ENCODE measurements at places on chromosomes 6 and 20. TPM values are rescaled to one million over a fixed set of nuclear protein-coding genes. Genes with fewer than 3 reads are reported as not detected.

GRCh38 chr6:64334636-64335035, 699.0 kb downstream of the PHF3 start:
- H3K4me1 ChIP-seq: no peaks in the 10 kb centered on the region
- no peaks in the 10 kb centered on the region for H3K27me3 ChIP-seq
- H3K4me3 ChIP-seq: no peak overlapping the region
- H3K36me3 ChIP-seq: no peaks in the 10 kb centered on the region
- no peak overlapping the region for H3K27ac ChIP-seq

DNA sequence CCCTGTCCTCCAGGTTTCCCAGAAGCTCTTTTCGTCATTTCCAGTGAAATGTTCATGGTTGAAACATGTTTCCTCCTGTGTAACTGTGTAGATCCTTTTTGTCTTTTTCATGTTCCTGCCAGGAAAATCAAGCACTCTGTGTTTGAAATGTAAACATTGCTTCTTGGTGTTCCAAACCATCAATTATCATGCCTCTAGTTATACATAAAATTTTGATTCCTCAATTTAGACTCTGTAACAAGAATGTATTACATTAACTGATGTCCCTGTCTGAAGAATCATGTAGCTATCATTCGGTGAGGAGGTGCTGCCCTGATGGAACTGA, 546.3 kb upstream of the CITED2 start:
- H3K27ac ChIP-seq: no peak overlapping the region
- peaks cover 9% of the 10 kb centered on the region for H3K4me1 ChIP-seq
- no peak for DNase-seq
- no peaks in the 10 kb centered on the region for H3K27me3 ChIP-seq

DNA sequence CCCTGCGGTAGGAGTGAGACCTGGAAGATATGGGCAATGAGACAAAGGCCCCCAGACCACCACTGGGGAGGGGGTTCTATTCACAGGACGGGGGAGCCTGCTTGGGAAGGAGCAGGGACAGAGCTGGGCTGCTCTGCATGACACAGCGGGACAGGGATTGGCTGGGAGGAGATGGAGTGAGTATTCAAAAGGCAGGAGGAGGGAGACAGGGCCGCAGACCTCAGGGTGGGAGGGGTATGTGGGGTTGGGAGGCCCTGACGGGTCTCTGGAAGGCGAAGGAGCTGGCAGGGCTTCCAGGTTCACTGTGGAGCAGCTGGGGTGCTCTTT, 60.8 kb upstream of the RPS6KA2 start:
- H3K4me1 ChIP-seq: peaks cover 6% of the 10 kb centered on the region
- no peak for DNase-seq
- H3K4me3 ChIP-seq: no peak overlapping the region
- no peaks in the 10 kb centered on the region for H3K36me3 ChIP-seq

Gene SCUBE3
- 62.5 TPM for total RNA-seq

- no peaks in the 10 kb centered on the region for H3K36me3 ChIP-seq
- H3K4me1 ChIP-seq: no peaks in the 10 kb centered on the region
- no peak for DNase-seq
Observed at GRCh38 chr6:135095716-135096115, 41.1 kb upstream of the HBS1L start.

DNA sequence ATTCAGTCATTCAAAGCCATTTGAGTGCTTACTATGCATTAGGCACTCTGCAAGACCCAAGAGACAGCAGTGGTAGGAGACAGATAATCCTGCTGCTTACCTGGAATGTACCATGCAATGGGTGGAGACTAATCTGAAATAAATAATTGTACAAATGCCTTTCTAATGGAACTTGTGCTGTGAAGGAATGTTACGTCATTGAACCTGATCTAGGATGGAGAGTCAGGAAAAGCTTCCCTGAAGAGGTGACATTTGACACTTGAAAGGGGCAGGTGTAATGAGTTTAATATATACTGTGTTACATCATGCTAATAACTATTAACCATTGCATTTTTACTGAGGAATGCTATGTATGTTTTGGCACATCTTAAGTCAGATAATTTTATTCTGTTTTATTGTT, 491.0 kb upstream of the FLRT3 start:
- H3K4me3 ChIP-seq: no peak overlapping the region
- H3K36me3 ChIP-seq: no peaks in the 10 kb centered on the region
- no peak for DNase-seq
- no peak overlapping the region for H3K27ac ChIP-seq
- H3K27me3 ChIP-seq: no peaks in the 10 kb centered on the region

DNA sequence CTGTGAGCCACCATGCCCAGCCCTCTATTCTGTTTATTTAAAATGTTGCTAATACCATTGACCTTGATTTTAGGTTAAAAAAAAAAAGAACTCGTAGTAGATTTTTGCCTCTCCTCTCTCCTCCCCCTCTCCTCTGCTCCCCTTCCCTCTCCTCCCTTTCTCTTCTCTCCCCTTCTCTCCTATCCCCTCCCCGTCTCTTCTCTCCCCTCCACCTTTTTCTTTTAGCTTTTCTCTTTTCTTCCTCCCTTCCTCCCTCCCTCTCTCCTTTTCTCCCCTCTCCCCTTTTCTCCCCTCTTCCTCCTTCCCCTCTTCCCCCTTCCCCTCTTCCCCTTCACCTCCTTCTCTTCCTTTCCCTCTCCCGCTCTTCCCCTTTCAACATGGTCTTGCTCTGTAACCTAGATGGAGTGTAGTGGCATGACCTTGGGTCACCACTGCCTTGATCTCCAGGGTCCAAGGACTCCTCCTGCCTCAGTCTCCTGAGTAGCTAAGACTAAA, 223.8 kb downstream of the ZFAND3 start:
- DNase-seq: no peak
- no peak overlapping the region for H3K4me3 ChIP-seq
- H3K27ac ChIP-seq: no peak overlapping the region

Gene DYNLRB1
- 51.0 TPM for total RNA-seq

Data from osteoblast (primary cell).